ENCODE measurements at places on chromosomes 7 and 10. TPM values are rescaled to one million over a fixed set of nuclear protein-coding genes. Genes with fewer than 3 reads are reported as not detected.
A peak's percentile ranks its signal among the peaks of the same experiment; 100 is the strongest.

The NPSR1 gene
- total RNA-seq: not detected

DNA sequence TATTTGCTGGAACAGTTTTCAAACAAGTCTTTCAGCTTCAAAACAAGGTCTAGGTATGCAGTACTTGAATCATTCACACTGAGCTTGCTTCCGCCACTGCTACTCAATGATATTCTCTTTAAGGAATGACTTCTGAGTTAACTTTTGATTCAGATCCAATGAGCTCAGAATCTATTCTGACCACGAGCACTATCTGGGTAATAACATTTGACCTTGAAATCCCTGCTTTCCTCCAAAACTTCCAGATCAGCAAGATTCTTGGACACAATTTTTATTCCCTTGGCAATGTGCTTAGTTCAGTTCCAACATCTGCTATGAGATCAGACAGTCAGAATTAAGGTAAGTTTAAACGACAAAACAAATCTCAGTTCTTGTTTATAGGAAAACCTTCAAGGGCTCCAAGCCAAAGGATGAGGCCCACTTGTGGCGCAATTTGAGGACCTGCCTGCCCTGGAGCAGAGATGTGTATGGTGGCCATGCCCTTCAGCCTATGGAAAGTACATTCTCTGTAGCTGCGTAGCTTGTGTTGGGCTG, 87.2 kb downstream of the RNF216 start:
- H3K27ac ChIP-seq: peak overlapping the region; percentile 98
- peaks cover 48% of the 10 kb centered on the region for H3K4me1 ChIP-seq
- no peaks in the 10 kb centered on the region for H3K27me3 ChIP-seq

DNA sequence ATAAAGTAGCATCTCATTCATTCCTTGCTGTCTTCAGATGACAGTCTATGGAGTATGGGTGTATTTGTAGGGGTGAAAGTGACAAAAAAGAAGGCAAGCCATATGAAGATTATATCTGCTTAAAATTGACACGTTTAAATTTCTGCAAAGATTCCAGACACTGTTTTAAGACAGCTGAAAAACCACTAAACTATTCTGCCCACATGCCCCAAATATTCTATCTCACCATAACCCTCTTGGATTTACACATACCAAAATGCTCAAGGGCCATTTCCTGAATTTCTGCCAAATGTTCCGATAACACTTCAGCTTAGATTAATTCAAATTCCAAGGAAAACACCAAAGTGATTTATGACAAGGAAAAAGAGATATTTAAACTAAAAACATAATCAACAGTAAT, 99.9 kb upstream of the IL6 start:
- no peaks in the 10 kb centered on the region for H3K36me3 ChIP-seq
- no peak overlapping the region for H3K4me3 ChIP-seq
- no peaks in the 10 kb centered on the region for H3K27me3 ChIP-seq
- H3K27ac ChIP-seq: no peak overlapping the region
- DNase-seq: no peak

The CRPPA gene
- total RNA-seq: 0.75 TPM

The SUN3 gene
- total RNA-seq: not detected

- H3K27me3 ChIP-seq: no peaks in the 10 kb centered on the region
- H3K27ac ChIP-seq: no peak overlapping the region
- no peak for DNase-seq
- H3K4me3 ChIP-seq: no peak overlapping the region
- H3K4me1 ChIP-seq: peaks cover 38% of the 10 kb centered on the region
- no peaks in the 10 kb centered on the region for H3K36me3 ChIP-seq
These were observed 37.8 kb upstream of the FAM133B start for GRCh38 chr7:92627956-92628355.

The SPDYE2B gene
- total RNA-seq: not detected

- no peak overlapping the region for H3K4me3 ChIP-seq
These were observed 10.7 kb downstream of the CUTC start for GRCh38 chr10:99742701-99743100.

The GPR146 gene
- total RNA-seq: 2.0 TPM

GRCh38 chr10:99370993-99371392, 41.8 kb downstream of the CNNM1 start:
- no peak overlapping the region for H3K4me3 ChIP-seq
- H3K4me1 ChIP-seq: peaks cover 17% of the 10 kb centered on the region
- no peak for DNase-seq

The DAGLB gene
- 34.5 TPM for total RNA-seq

DNA sequence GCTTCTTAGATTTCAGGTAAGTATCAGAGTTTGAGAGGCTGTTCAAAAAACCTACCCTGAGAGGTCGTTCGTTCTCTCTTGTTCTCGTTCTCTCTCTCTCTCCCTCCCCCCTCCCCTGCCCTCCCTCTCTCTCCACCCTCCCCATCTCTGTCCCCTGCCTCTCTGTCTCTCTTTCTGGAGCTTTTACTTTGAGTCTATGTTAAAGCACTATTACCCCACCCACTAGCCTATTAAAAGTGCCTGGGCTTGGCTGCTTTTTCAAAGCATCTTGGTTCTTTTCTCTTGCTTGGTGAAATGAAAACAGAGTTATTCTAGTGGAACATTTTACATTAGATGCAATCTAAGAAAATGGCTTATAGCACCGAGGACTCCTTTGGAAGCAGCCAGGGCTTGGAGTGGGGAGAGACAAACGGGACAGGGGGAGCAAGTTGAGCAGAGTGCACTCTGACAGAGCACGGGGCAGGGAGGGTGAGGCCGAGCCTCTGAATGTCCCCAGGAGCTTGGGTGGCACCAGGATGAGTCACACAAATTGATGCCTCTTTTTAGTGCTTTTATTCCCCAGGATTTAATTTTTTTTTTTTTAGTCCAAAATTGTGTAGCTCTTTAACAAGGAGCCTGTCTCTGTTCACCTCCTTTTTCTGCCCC, 134.3 kb downstream of the CFAP58 start:
- H3K27me3 ChIP-seq: peaks cover 18% of the 10 kb centered on the region
- no peak overlapping the region for H3K4me3 ChIP-seq
- no peak overlapping the region for H3K27ac ChIP-seq
- no peak for DNase-seq

GRCh38 chr10:93398528-93398927, 83.6 kb downstream of the MYOF start:
- no peak for DNase-seq
- no peak overlapping the region for H3K4me3 ChIP-seq
- no peaks in the 10 kb centered on the region for H3K4me1 ChIP-seq
- no peaks in the 10 kb centered on the region for H3K27me3 ChIP-seq
- no peak overlapping the region for H3K27ac ChIP-seq

GRCh38 chr10:101939008-101939648, 95.5 kb upstream of the KCNIP2 start:
- H3K27ac ChIP-seq: peak overlapping the region; percentile 77
- H3K36me3 ChIP-seq: no peaks in the 10 kb centered on the region
- H3K27me3 ChIP-seq: no peaks in the 10 kb centered on the region
- peaks cover 41% of the 10 kb centered on the region for H3K4me1 ChIP-seq

- no peaks in the 10 kb centered on the region for H3K27me3 ChIP-seq
- no peak for DNase-seq
- H3K27ac ChIP-seq: no peak overlapping the region
- no peaks in the 10 kb centered on the region for H3K4me1 ChIP-seq
These were observed 27.4 kb upstream of the GDI2 start for GRCh38 chr10:5840314-5841307.

The MORN4 gene
- total RNA-seq: 12.9 TPM

Data from PC-3 (cell line).